ENCODE measurements at places on chromosomes 13 and 19.

- no peak for DNase-seq
Observed at GRCh38 chr13:45331123-45331619, 9.8 kb downstream of the TPT1 start.

- DNase-seq: no peak
Observed at GRCh38 chr19:44943801-44944249, 1.8 kb downstream of the APOC4 start.

GRCh38 chr13:95304453-95304852 lies 3.2 kb upstream of the ABCC4 start:
- no peak for DNase-seq

DNA sequence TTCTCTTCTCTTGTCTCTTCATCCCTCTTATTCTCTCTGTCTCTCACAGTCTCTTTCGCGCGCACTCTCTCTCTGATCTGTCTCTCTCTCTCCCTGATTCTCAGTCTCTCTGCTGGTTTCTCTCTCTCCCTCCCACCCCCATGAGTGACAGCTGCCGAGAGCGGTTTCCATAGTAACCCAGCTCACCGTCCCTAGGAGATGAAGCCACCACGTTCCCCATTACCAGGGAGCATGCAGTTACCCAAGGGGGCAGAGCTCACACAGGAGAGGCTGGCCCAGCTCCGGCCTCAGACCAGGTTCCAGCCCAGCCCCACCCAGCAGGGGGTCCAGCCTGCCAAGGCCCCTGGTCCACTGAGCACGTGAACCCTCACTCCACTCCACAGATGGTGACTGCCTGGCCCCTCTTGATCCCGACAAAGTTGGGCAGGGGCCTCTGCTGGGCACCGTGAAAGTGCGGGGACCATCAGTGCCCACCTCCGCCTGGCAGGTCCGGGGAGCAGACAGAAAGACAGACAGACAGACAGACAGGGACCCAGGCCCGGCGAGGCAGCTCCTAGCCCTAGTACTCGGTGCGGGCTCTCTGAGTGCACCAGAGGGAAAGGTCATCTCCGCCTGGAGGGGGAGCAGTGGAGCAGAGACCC lies 50.6 kb downstream of the CELF5 start:
- DNase-seq: peak; percentile 66

DNA sequence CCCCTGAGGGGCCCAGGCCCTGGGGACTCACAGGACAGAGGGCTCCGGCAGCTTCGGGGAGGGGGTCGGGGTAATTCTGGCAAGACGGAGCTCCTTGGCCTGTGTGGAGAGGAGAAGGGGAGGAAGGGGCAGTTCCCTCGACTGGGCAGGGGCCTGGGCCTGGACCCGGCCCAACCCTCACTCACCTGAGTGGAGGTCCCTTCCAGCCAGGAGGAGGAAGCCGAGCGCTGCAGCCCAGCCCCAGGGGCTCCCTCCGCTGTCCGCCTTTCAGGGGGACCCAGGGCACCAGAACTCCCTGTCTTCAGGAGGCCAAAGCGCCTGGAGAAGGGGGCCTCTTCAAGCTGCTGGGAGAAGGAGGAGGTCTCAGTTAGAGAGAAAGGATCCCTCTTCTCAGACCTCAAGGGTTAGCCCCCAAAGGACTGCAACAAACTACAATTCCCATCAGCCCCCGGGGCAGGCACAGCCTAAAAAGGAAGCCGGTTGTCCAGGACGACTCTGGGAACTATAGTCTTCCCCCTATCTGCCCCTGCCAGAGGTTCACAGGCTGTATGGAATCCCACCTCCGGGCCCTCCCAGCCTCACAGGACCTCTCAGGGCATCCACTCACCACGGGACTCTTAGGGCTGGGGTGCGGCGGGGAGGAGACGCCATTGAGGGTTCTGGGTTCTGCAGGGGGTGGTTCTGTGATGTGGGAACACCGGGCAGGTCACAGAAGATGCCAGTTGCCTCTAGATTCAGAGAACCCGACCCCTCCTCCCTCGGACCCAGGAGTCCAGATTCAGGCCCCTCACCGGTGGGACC lies 19.8 kb downstream of the EPS8L1 start:
- DNase-seq: no peak
